ENCODE measurements at places on chromosomes 2 and 18. TPM values are rescaled to one million over a fixed set of nuclear protein-coding genes. Genes with fewer than 3 reads are reported as not detected.

The ZNF2 gene
- polyA plus RNA-seq, result 0.90 TPM

The DLGAP1 gene
- polyA plus RNA-seq, result 0.59 TPM

The CXCR1 gene
- 0.08 TPM for polyA plus RNA-seq

The PLB1 gene
- 0.94 TPM for polyA plus RNA-seq

The BMPR2 gene
- 4.7 TPM for polyA plus RNA-seq
